ENCODE measurements at places on chromosomes 5 and 9.

DNA sequence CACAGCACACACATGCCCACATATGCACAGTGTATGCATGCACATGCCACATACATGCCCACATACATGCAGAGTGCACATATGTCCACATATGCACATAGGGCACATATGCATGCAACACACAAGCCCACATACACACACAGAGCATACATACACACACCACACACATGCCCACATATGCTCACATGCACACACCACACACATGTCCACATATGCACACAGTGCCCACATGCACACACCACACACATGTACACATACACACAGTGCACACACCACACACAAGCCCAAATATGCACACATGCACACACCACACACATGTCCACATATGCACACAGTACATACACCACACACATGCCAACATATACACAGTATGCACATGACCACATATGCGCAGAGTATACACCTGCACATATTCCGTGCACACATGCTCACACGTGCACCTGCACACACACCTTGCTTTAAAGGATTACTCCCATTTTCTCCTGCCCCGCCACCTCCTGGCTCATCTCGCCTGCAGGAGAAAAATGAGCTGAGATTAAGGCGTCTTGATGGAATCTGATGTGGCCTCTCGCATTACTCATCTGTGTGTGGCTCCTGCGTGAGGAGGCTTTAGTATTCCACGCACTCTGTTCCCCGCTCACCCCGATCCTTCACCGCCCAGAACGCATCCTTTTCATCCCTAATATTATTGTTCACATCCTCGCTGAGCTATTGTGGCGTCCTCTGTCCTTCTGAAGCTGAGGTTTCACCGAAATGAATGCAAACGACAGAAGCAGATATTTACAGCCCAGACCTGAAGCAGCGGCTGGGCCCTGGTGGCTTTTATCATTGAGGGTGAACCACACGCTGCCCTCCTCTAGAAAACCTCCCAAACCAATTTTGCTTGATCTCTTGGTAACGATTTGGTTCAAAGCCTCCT, 182.7 kb downstream of the OLFM1 start:
- no peak for DNase-seq

GRCh38 chr9:93595861-93596365, 19.5 kb downstream of the PHF2 start:
- no peak for DNase-seq

DNA sequence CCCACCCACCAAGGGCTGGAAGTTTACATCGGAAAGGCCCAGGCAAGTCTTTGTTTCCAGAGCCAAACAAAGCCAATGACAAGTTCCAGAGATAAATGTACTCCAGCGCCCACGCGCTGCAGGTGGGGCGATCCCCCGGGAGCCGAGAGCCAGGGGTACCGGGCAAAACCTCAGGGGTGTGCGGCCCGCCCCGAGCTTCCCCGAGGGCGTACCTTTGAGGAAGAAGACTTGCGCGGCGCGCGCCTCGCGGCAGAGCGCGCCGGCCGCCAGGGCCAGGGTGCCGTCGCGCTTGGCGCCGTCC, 671 bp downstream of the DUSP1 start:
- peak; percentile 71 for DNase-seq

DNA sequence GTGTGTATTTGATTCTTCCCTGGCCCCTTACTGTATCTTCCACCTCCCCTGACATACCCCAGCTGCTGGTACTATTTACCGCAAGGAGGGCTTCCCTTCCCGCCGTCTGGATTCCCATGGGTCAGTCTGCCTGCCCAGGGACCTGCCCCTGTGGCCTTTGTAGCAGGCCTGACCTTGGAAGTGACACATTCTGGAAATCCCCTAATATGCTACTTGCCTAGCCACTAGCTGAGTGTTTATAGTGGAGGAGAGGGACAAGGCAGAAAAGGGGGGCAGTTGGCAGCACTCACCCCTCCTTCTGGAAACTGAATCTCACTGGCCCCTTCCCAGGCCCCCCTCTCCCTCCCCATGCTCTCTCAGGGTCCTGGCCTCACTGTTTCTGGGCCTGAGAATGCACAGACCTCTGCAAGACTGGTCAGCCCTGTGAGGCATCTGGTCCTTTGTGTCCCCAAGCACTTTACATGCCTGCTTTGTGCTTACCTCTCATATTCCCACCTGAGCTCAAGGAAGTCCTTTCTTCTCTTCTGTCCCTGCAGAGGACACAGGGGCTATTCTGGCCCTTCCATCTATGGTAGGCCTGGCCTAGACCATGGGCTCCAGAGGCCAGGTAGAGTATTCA, 8.2 kb upstream of the CCL21 start:
- no peak for DNase-seq

GRCh38 chr5:126676195-126676624, 75.5 kb downstream of the PHAX start:
- DNase-seq, result peak; percentile 80

GRCh38 chr5:33184367-33184766, 256.4 kb upstream of the TARS1 start:
- no peak for DNase-seq

GRCh38 chr9:133767625-133768024, 29.5 kb upstream of the SARDH start:
- DNase-seq, result no peak

DNA sequence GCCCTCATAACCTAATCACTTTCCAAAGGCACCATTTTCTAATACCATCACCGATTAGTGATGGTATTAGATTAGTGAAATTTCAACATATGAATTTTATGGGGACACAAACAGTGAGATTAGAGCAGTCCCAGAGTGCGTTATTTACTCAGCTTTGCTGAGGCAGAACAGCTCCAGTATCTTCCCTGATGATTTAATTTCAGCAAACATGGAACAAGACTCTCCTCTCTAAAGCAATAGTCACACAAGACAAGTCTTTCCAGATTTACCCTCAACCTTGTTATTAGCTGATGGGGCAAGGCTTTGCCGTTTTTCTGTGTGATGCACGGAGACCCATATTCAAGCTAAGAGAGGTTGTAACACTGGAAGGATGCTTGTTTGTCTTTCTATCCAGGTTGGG, 333.4 kb downstream of the FBXL7 start:
- no peak for DNase-seq

GRCh38 chr9:70060883-70061507, 17.3 kb downstream of the MAMDC2 start:
- no peak for DNase-seq

DNA sequence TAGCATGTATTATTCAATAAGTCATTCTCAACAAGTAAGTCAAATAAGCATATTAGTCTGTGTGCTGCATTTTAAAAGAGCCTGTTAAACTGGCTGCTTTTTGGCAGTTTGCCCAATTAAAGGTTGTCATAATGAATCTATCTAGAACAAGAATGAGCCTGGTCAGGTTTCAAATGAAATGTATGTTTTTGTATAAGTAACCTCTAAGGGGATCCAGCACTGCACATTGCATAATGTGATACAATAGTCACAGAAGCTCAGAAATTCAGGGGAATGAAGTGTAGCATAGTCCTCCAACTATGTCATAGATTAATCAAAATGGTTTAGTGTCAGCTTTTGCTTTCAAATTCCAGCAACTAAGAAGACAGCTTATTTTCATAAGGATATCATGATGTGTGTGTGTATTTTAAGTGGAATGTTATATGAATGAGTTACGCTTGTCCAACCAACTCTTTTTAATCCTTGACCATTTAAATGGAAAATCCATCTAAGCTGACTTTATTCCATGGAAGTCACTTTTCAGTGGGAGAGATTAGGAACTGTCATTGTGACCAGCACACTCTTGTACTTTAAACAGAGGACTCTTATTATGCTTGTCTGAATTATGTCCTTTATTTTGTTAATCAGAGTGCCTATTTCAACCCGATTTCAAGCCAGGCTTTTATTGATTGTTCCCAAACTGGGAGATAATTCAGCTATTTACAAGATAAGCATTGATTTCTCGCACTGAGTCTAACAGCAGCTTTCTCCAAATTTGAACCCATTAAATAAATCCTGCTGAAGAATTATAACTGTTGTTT, 283.9 kb upstream of the ADAMTSL1 start:
- DNase-seq, result no peak

DNA sequence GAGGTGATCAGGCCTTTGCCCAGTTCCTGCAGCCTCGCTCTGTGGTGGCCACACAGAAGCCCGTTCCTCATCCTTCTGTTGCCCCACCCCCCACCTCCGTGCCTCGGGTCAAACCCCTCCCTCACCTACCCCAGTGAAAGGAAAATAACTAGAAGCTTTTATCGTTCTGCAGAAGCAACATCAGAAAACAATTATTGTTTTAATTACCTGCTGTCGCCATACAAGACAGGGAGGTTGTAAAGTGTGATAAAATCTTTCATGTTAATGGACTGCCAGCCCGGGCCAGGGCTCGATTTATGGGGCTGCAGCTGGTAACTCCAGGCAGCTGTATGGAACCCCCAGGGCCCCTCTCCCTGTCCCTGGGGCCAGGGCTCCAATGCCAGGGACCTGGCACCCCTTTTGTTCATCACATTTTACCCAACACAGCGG, 20.6 kb downstream of the UNC5A start:
- no peak for DNase-seq

DNA sequence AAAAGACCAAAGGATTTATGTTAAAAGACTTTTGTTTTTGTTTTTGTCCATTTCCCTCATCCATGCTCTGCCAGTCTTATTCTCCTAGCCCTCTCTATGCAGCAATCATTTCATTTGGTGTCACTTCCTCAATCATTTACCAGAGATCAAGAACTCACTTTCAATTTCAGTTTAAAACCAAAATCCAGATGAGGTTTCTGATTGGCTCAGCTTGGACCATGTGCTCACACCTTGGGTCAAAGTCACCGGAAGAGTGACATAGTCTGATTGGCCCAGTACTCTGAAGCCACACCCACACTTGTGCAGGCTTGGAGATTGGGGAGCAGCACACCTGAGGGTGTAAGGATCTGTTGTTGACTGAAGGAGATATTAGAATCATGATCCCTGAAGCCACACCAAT, 79.6 kb downstream of the TLR4 start:
- peak; percentile 46 for DNase-seq

DNA sequence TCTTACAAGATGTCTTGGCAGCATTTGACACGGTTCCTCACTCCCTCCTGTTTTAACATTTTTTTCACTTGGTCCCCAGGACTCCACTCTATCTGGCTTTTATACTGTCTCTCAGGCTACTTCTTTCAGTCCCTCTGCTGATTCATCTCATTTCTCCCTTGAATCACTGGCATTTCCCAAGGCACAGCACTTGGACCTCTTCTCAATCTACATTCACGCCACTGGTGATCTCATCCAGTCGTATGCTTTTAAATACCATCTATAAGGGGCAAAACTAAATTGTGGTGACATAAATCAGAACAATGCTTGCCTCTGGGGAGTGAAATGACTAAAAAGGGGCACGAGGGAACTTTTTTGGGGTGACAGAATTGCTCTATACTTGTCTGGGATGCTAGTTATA, 47.1 kb downstream of the MAPKAP1 start:
- no peak for DNase-seq

DNA sequence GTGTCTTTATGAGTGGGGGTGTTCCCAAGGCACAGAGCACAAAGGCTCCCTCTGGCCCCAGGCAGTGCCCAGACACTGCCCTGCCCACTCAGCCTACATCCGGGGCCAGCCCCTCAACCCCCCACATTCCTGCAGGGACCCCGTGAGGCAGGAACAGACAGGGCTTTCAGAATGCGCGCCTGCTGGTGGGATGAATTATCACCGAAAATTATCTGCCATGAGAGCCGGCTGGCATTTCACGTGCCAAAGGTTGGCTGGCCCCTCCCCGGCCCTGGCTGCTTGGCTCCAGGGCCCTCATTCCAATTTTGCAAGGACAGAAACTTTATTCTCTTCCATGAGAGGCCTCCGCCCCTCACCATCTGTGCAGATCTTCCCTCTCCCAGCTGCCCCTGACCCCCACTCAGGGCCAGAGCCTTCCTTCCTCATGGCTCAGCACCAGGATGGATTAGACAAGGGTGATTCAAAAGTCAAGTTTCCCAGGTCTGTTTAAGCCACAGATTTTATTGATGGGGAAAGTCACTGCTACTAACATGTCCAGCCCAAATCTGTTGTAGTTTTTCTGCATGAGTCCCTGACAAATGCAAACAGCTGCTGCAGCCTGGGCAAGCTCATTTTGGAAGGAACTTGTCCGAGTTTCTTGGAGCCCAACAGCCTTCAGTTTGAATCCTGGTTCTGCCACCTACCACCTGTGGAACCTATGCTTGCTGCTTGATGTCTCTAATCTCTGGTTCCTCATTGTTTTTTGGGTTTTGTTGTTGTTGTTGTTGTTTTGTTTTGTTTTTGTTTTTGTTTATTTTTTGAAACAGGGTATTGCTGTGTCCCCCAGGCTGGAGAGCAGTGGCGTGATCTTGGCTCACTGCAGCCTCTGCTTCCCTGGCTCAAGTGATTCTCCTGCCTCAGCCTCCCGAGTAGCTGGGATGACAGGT, 32.3 kb upstream of the WDR38 start:
- DNase-seq, result no peak

GRCh38 chr5:15806613-15807012, 306.6 kb downstream of the FBXL7 start:
- no peak for DNase-seq

GRCh38 chr5:139946440-139946839, 96.7 kb downstream of the NRG2 start:
- DNase-seq, result no peak

DNA sequence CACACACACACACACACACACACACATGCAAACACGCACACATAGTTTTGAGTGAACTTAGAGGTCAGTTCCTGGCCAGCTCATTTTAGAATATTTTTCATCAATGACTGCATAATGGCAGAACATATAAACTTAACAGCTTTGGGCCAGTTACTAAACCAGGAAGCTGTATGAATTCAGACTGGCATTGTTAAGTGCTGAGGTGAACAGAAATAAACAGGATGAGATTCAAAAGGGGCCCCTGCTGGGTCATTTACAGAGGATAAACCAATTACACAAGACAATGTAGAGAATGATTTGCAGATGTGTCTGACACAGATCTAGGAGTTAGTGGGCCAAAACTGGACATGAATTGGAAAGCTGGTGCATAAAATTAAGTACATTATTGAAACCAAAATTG, 44.6 kb downstream of the MARCHF11 start:
- DNase-seq, result no peak

GRCh38 chr9:134313470-134313869, 12.8 kb upstream of the RXRA start:
- no peak for DNase-seq

GRCh38 chr5:34053571-34054399, 10.8 kb upstream of the C1QTNF3 start:
- no peak for DNase-seq

DNA sequence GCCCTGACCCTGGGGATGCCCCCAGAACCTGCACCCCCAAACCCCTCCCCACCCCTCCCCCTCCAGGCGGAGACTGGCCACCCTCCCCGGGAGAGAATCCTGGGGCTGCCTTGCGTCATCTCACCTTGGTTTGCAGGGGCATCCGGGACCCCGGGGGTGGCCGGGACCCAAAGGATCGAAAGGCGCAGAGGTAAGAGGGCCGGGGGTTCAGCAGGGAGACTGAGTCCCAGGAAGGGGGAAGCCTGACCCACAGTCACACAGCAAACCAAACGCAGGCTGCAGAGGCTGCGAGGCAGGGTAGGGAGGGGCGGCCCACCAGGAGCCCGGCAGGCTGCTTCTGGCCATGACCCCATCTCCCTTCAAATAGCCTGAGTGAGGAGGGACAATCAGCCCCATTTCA, 33.8 kb upstream of the ORM1 start:
- no peak for DNase-seq

Measured in colonic mucosa (tissue), 4 donors.